ENCODE measurements at places on chromosomes 13 and 19.
A peak's percentile ranks its signal among the peaks of the same experiment; 100 is the strongest.

DNA sequence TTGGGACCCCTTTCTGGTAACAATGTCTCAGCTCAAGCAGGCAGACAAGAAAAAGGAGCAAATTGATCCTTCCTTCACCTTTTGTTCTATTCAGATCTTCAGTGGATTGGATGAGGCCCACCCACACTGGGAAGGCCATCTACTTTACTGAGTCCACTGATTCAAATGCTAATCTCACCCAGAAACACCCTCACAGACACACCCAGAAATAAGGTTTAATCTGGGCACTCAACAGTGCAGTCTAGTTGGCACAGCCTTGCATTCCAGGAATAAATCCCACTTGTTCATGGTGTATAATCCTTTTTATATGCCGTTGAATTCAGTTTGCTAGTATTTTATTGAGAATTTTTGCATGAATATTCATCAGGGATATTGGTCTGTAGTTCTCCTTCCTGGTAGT is 148.4 kb downstream of the COG6 start:
- peaks cover 12% of the 10 kb centered on the region for H3K4me1 ChIP-seq
- H3K27ac ChIP-seq = no peak overlapping the region
- no peak for ATAC-seq
- H3K4me3 ChIP-seq = peak overlapping the region; percentile 22
- H3K36me3 ChIP-seq = no peaks in the 10 kb centered on the region

GRCh38 chr19:29978080-29978479 is 36.0 kb downstream of the URI1 start:
- no peaks in the 10 kb centered on the region for H3K27me3 ChIP-seq
- H3K27ac ChIP-seq = peak overlapping the region; percentile 34
- peaks cover 35% of the 10 kb centered on the region for H3K4me1 ChIP-seq
- H3K4me3 ChIP-seq = peak overlapping the region; percentile 35

GRCh38 chr13:51249770-51250741 is 27.9 kb downstream of the FAM124A start:
- ATAC-seq = no peak
- no peak overlapping the region for H3K27ac ChIP-seq
- peaks cover 4% of the 10 kb centered on the region for H3K27me3 ChIP-seq
- H3K36me3 ChIP-seq = no peaks in the 10 kb centered on the region
- no peak overlapping the region for H3K4me3 ChIP-seq
- no peaks in the 10 kb centered on the region for H3K4me1 ChIP-seq

DNA sequence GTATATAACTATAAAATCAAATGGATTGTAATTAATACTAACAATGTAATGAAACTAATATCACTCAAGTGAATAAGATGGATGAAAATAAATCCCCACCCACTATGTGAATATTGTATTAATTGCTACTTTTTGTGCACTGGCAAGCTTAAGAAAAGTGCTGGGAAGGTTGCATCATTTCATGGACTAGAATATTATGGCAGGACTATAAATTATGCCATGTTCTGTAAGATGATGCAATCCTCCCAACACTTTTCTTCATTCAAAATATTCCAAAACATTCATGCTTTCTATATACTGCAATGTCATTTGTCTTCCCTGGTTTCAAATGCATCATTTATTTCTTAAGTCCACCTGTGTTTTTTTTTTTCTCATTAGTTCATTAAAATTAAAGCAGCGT is 457.6 kb upstream of the GPC6 start:
- no peak overlapping the region for H3K4me3 ChIP-seq
- no peak overlapping the region for H3K27ac ChIP-seq
- H3K36me3 ChIP-seq = no peaks in the 10 kb centered on the region
- no peak for ATAC-seq
- no peaks in the 10 kb centered on the region for H3K27me3 ChIP-seq
- H3K4me1 ChIP-seq = no peaks in the 10 kb centered on the region

GRCh38 chr19:30036154-30037129 is 94.4 kb downstream of the URI1 start:
- H3K4me1 ChIP-seq = no peaks in the 10 kb centered on the region
- ATAC-seq = no peak
- H3K27me3 ChIP-seq = no peaks in the 10 kb centered on the region
- H3K4me3 ChIP-seq = no peak overlapping the region
- H3K27ac ChIP-seq = no peak overlapping the region

GRCh38 chr13:95457294-95457693 is 95.2 kb upstream of the CLDN10 start:
- no peak overlapping the region for H3K27ac ChIP-seq
- no peaks in the 10 kb centered on the region for H3K27me3 ChIP-seq
- peak overlapping the region; percentile 38 for H3K4me3 ChIP-seq
- no peaks in the 10 kb centered on the region for H3K36me3 ChIP-seq
- peaks cover 10% of the 10 kb centered on the region for H3K4me1 ChIP-seq

- peaks cover 50% of the 10 kb centered on the region for H3K36me3 ChIP-seq
- peak; percentile 49 for ATAC-seq
Observed at GRCh38 chr13:32316028-32316339, 676 bp downstream of the BRCA2 start.

DNA sequence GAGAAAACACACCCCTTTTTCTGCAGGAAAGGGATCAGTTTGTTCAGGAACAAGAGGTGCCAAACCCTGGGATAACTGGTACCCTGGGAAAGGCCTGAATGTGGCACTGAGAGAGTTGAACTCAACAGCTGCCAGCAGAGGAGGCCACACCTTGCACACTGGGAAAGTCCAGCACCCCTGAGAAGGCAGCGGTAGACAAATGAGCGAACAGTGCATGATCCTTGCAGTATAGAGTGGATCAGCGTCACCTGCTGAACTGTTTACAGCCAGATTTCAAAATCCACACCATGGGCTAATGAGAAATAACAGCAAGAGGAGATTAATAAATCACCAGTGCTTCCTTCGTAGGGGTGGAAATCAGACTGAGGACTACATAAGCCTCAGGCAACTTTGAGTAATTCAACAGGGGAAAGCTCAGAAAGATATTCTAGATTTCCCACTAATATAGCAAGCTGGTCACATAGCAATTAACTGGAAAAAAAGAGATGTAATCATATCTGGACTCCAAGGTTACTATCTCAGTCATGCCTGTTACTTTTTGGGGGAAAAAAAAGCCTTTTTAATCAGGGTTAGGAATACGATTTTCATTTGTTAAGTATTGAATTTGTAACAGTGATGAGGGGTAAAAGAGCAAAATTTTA is 52.0 kb downstream of the DCT start:
- no peak for ATAC-seq
- no peak overlapping the region for H3K27ac ChIP-seq
- no peaks in the 10 kb centered on the region for H3K4me1 ChIP-seq
- no peaks in the 10 kb centered on the region for H3K36me3 ChIP-seq
- H3K4me3 ChIP-seq = no peak overlapping the region
- peaks cover 19% of the 10 kb centered on the region for H3K27me3 ChIP-seq

GRCh38 chr13:93797463-93797862 is 570.9 kb downstream of the GPC6 start:
- no peak overlapping the region for H3K27ac ChIP-seq
- ATAC-seq = no peak
- H3K27me3 ChIP-seq = peaks cover 30% of the 10 kb centered on the region
- peaks cover 9% of the 10 kb centered on the region for H3K4me1 ChIP-seq

- peaks cover 62% of the 10 kb centered on the region for H3K4me1 ChIP-seq
- no peaks in the 10 kb centered on the region for H3K27me3 ChIP-seq
- H3K4me3 ChIP-seq = peak overlapping the region; percentile 94
- ATAC-seq = peak; percentile 67
- H3K27ac ChIP-seq = peak overlapping the region; percentile 98
Observed at GRCh38 chr19:41328157-41328841, 18.3 kb downstream of the CCDC97 start.

GRCh38 chr19:46481223-46481848 is 10.0 kb upstream of the PNMA8A start:
- ATAC-seq = no peak
- peaks cover 4% of the 10 kb centered on the region for H3K4me1 ChIP-seq
- no peaks in the 10 kb centered on the region for H3K36me3 ChIP-seq
- no peak overlapping the region for H3K27ac ChIP-seq
- H3K4me3 ChIP-seq = no peak overlapping the region
- H3K27me3 ChIP-seq = peaks cover 11% of the 10 kb centered on the region

DNA sequence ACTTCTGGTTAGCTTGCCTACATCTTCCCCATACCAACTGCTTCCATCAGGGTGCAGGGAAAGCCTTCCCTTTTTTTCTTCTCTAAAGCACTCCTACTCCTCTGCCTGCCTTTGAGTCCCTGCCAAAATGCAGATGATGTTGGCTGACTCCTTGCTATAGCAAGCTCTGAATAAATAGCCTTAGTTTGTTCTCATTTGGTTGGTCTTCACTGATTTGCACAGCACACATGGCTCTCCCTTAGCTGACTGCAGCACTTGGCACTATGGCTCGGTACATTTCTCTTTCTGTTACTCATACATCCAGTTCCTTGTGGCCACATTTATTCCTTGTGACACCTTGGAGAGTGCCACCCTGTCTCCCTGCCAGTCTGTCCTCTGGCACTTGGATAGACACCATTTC is 249.8 kb downstream of the DCLK1 start:
- H3K27ac ChIP-seq = no peak overlapping the region
- no peaks in the 10 kb centered on the region for H3K4me1 ChIP-seq
- no peak for ATAC-seq
- H3K36me3 ChIP-seq = no peaks in the 10 kb centered on the region
- no peaks in the 10 kb centered on the region for H3K27me3 ChIP-seq

- H3K36me3 ChIP-seq = peaks cover 23% of the 10 kb centered on the region
- ATAC-seq = no peak
- H3K4me1 ChIP-seq = peaks cover 31% of the 10 kb centered on the region
- peak overlapping the region; percentile 94 for H3K4me3 ChIP-seq
Observed at GRCh38 chr19:49589502-49589905, 1.5 kb upstream of the PRR12 start.

DNA sequence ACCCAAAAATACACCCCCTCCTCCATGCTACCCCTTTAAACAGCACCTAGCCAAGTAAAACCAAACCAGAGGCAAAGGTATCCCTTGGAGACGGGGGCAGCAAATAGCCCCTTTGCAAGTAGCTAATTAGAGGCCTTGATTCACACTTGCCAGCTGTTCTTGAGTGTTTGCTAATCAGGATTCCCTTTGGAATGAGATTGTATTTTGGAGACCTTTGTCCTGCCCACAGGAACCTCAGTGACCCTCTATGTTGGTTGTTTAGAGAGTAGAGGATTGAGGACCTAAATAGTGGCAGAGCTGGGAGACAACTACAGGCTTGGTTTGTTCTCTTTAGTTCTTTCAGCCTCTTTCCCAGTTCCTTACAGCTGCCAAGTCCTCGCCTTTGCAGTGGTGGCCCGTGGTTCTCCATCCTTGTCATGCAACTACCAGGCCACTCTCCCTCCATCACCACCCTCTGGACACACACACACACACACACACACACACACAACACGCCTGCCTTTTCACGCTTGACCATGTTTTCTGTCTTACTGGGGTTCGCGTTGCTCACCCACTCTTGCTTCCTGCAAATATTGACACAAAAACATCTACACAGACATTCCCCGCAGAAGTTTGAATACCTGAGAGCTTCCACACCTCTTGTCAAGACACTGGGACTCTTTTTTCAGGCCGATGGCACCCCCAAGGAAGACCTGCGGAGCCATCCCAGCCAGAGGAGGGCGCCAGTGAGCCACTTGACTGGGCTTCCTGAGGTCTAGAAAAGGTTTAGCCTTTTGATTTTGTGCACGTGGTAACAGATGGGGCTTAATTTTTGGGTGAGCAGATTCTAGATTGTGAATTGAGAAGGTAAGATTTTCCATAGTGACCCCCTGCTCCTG is 80.0 kb upstream of the GPR183 start:
- H3K36me3 ChIP-seq = peaks cover 34% of the 10 kb centered on the region
- peaks cover 36% of the 10 kb centered on the region for H3K4me1 ChIP-seq
- H3K4me3 ChIP-seq = peak overlapping the region; percentile 17

DNA sequence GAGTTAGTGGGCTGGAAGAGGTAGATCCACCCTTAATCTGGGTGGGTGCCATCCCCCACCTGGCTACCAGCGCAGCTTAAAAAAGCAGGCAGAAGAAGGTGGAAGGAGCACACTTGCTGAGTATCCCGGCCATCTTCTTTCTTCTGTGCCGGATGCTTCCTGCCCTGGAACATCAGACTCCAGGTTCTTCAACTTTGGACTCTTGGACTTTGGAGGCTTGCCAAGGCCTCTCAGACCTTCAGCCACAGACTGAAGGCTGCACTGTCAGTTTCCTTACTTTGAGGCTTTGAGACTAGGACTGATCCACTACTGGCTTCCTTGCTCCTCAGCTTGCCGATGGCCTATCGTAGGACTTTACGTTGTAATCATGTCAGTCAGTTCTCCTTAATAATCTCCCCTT is 127.6 kb upstream of the GPC6 start:
- H3K27me3 ChIP-seq = no peaks in the 10 kb centered on the region
- no peak overlapping the region for H3K27ac ChIP-seq
- no peak overlapping the region for H3K4me3 ChIP-seq
- no peaks in the 10 kb centered on the region for H3K36me3 ChIP-seq
- no peaks in the 10 kb centered on the region for H3K4me1 ChIP-seq

DNA sequence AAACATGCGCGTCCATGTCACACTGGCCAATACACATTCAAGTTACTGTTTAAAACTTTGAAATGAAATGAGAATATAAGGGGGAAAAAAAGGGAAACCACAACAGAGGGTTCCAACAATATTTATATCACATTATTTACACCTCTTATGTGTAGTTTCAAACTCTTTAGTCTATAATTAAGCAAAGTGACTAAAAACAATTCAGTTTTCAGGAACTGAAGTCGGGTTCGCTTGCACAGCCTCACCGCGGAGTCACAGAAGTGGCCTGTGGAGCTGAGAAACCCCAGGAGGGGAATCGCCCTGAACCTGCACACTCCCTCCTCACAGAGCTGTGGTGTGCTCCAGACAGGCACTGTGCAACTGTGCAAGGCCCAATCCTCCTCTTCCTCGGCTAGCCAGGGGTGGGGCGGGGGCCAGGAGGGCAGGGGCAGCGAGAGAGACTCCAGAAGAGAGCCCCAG is 75.9 kb downstream of the STK24 start:
- no peak overlapping the region for H3K4me3 ChIP-seq
- ATAC-seq = no peak
- H3K4me1 ChIP-seq = peaks cover 56% of the 10 kb centered on the region
- H3K27ac ChIP-seq = peak overlapping the region; percentile 38

DNA sequence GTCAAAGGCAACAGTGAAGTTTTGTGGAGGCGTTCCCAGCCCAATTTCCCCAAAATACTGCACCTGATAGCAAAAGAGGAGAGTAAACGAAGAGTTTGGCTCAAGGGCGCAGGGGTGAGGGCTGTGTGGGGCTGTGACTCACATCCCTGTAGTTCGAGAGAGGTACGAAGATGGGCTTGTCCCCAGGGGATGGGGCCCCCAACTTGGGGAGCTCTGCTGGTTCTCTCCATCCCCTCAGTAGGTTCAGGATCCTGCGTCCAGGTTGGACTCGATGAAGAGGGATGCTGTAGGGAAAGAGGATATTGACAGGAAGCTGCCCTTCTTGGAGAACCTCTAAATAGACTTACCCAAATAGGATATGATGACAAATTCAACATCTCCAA is 3.4 kb downstream of the NAPSA start:
- no peak for ATAC-seq
- H3K27ac ChIP-seq = peak overlapping the region; percentile 91
- H3K27me3 ChIP-seq = no peaks in the 10 kb centered on the region
- H3K4me1 ChIP-seq = peaks cover 60% of the 10 kb centered on the region
- H3K36me3 ChIP-seq = peaks cover 54% of the 10 kb centered on the region

DNA sequence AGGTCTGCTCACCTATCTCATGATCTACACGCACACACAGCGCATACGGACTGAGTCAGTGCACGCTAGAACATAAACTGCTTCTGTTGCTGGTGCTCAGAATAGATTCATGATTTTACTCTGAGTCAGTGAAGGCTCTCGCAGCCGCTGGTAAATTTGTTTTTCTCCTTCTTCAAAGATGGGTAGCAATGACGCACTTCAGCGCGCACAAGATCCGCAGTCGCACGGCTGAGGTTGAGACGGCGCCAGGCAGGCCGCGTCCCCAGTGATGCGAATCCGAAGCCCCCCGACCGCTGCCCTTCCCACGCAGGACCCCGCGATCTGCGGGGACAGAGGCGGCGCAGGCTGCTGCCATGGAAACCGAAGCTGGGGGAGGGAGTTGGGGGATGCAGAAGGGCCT is 103.7 kb upstream of the USP29 start:
- H3K27ac ChIP-seq = no peak overlapping the region
- H3K27me3 ChIP-seq = no peaks in the 10 kb centered on the region
- no peaks in the 10 kb centered on the region for H3K36me3 ChIP-seq
- no peak for ATAC-seq
- H3K4me3 ChIP-seq = no peak overlapping the region

Measured in activated T-helper 17 cell treated with anti-CD3 and anti-CD28 coated beads, Interleukin-2, amount 50 U/mL, for 72 hours (primary cell).